RPMI8226 (cell line): ENCODE measurements at places on chromosomes 16 and 17.

- no peak for DNase-seq
Observed at GRCh38 chr17:78105101-78105500, 23.5 kb downstream of the TMC6 start.

- DNase-seq, result no peak
Observed at GRCh38 chr16:72930396-72930795, 117.5 kb downstream of the ZFHX3 start.

GRCh38 chr17:80382446-80382845, 32.5 kb upstream of the ENDOV start:
- no peak for DNase-seq

- DNase-seq, result no peak
Observed at GRCh38 chr17:62631086-62631935, 3.8 kb downstream of the MRC2 start.

GRCh38 chr17:31369266-31369665, 22.2 kb upstream of the RAB11FIP4 start:
- DNase-seq, result no peak

DNA sequence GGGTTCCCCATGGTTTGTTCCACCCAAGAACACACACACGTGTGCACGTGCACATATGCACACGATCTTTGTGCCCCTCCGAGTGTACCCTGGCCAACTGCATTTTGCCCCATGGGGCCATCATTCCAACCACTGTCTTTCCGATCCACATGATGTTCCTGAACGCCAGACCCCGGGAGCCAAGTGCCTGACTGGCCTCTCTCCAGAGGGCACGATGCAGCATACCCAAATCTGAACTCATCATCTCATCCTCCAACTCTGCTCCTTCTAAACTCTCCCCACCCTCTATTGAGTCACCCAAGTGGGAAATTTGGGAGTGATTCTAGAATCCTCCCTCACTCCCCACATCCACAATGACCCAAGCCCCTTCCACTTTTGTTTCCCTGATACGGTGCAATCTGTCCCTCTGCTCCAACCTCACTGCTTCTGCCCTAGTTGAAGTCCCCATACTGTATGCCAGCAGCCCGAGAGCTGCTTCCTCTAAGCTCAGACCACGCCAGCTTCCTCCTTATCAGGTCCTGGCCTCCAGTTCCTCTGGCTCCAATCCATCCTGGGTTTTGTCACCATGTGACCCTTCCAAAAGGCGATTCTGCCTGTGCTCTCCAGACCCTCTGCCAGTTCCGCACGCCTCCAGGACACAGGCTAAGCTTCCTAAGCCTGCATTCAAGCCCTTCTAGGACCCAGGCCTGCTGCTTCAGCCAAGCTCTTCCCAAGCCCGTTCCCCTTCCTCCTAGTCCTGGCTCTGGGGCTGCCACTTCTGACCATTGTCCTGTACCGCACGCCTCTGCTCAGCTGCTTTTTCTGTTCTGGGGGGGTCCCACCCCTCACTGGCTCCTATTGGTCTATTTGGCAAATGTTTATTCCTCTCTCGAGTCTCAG, 10.1 kb upstream of the TMEM208 start:
- no peak for DNase-seq

DNA sequence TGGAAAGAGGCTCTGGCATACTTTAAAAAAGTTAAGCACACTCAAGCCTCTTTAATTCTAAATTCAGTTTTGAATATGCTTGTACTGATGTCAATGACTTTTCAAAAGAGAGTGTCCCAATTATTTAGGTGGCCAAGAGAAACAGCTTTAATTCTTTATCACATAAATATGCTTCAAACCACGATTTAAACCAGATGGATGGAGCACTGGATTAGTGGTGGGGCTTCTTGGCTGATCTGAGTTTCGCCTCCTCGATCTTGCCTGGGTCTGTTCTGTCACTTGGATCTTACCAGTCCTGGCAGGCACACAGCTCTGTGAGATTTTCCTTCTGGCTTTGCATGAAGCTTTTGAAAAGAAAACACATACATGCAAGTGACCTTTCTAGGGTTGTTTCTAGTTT, 467.8 kb downstream of the MAF start:
- DNase-seq, result no peak

GRCh38 chr16:81714583-81714982, 64.5 kb upstream of the PLCG2 start:
- no peak for DNase-seq

DNA sequence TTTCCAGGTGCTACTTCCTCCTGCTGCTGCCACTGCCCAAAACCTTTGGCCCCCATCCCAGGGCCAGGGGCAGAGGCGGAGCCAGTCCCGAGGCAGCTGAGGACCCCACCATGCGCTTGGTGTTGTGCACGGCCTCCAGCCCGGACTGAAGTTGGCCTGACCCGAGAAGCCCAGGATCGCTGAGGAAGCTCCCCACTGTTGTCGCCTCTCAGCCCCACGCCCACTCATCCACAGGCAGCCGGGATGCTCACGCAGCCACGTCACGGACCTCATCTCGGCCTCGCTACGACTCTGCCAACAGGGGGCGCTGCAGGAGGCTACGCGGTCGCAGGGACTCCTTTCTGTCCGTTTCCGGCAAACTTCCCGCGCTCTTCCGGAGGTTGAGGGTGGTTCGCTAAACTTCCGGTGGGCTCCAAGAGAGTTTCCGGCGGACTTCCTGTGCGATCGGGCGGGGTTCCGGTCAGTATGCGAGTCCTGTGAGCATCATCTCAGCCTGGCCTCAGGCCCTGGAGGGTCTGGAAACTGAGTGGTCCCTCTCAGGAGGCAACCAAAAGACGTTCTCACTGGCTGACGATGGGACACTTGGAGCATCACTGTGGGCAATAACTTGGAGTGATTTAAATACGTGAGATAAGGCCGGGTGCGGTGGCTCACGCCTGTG, 12.4 kb downstream of the ZG16B start:
- peak; percentile 49 for DNase-seq

- no peak for DNase-seq
Observed at GRCh38 chr16:887846-888245, 82.9 kb downstream of the LMF1 start.

DNA sequence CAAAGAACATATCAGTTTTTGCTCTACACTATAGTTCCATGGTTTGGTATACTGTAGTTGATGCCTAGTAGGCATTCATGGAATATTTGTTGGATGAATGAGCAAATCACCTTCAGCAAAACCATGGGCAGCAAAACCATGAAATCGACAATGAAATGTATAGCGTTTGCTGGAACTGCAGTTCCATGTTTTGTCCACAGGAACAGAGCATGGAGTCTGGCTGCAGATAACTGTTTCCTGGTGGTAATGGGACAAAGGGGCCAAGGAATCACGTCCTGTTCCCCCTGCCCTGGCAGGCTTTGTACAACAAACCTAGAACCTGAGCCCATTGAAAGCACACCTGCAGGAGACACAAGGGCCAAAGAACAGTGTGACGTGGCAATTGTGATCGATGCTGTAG, 101.1 kb downstream of the USP31 start:
- DNase-seq, result no peak

- no peak for DNase-seq
Observed at GRCh38 chr16:87308826-87309225, 8.4 kb downstream of the C16orf95 start.

DNA sequence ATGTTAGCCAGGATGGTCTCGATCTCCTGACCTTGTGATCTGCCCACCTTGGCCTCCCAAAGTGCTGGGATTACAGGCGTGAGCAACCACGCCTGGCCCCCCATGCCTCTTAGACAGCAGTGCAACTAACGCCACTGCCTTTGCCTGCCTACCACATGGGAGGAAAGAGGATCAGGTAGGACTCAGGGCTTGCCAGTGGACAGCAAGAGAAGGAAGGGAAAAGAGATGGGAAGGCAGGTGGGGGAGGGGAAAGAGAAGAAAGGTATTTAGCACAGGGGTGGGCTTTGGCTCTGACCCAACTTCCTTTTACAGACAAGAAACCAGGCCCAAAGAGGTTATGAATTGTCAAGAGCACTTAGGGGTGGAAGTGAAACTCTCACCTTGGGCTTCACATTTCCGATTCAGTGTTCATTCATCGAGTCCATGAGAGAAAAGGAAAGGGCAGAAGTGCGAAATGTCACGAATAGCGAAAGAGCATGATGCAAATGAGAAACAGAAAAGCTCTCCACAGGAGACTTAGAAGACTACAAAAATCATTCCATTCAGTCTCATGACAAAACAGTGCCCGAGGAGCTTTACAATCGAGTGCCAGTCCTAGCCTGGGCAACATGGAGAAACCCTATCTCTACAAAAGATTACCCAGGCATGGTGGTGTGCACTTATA, 36.4 kb downstream of the CDK5R1 start:
- peak; percentile 82 for DNase-seq
